ENCODE measurements at places on chromosomes 1 and 21.

DNA sequence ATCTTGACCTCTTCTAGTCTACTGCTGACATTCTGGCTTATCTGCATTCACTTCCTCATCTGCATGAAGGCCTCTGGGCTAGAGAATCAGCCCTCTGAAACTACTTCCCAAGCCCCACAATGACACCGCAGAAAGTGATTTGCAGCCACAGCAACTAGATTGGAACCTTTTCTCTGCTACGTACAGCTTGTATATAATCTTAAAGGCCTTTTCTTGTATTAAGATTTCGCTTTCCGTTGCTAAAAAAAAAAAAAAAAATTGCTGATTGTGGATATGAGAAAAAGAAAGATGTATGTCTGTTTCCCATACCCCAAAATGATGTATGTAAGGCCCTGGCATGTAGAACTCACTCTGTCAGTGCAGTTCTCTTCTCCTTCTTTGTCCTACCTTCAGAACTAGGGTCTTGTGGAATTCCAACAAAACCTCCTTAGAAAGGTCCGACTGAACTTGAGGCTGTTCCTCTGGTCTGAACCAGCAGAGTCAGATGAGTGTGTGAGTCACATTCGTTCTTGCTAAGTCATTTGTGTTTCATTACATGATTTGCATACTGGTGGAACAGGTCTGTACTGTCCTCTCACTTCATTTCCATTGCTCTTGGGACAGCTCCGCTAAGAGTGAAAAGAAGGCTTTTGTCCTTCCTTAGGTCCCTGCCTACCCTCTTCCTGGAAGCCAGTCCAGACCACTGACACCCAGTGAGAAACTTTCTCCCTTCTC, 62.7 kb downstream of the PLPP3 start:
- no peak for DNase-seq

DNA sequence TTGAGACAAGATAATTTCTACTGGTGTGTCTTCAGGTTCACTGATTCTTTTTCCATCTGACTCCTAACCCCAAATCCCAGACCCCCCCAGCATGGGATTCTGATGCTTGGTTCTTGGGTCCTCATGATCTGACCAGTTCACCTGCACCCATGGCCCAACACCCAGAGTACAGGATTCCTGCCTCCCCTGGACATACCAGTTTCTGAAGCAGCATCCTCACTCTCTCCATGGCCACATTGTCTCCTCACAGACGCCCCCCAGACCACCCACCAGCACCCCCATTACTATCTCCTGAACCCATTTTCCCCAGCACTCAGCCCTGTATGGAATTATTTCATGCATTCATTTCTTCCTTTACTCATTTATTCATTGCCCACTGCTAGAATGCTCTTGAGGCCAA, 864 bp upstream of the KRTAP12-3 start:
- DNase-seq, result no peak

GRCh38 chr21:36609654-36610053, 89.3 kb upstream of the SIM2 start:
- no peak for DNase-seq

DNA sequence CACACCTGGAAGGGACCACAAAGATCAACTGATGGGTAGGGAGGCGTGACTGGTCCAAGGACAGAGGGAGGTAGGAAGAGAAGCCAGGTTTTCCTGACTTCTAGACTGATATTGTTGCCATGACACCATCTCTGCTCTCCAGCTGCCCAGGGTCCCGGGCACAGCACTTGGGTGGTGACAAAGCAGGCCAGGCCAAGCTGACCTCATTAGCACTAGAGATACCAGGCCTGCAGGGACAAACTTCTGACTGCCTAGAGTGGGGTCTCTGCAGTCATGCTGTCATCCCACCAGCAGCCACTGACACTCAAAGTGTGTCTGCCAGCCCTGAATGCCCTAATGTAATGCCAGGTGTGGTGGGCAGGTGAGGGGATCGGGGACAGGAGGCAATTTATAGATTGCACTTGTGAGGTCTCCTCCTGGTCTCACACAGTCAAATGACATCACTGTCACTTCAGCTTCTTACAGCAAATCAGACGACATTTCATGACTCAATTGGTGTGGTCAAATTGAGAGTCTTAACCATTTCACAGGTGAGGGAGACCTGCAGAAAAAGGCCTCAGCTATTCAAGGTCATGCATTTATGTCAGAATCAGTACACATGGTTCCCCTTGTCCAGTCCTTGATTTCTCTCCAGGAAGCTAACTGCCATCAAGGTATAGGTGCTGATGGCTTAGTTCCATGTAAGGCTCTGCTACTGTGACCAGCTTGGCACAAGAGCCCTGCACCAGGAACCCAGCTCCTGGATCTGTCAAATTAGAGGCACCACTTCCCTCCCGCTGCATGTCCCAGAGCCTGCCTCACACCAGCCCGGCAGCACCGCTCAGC, 2.7 kb downstream of the SLC9A1 start:
- DNase-seq, result no peak

DNA sequence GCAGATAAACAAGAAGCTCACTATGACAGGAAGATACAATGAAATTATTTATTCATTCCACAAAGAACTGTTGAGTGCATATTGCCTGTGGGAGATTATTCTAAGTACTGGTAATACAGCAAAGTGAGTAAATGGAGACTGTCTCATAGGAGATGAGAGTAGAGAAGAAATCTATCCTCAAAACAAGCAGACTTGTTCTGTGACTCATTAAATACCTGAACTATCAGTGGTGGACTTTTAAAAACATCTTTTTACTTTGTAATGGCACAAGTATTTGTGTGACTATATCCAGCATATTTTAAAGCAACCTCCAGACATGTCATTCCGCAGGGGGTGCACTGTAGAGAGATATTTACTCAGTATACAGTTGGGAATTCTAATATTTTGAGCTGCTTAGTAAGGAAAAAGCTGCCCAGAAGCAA, 259.2 kb downstream of the FMN2 start:
- DNase-seq, result no peak

DNA sequence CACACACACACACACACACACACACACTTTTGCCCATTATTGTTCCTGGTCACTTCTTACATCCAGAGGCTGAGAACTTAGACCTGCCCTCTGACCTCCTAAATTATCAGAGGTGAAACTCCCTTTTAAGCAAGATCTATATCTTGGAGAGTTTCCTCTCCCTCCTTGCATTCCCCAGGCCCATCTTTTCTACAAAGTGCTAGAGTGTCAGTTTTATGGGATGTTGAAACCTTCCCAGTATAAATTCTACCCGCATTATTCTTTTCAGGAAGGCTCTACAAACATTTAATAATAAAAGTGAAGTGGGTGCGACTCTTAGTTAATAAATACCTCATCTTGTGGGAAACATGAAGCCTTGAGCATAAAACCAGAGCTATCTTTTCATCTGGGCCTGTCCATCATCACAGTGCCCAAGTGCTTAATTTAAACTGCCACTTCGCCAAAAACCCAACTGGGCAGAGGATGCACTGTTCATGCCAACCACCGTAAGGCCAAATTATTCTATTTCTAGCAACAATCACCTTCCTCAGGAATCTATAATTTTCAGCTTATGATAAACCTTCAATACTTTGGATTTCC, 458.2 kb upstream of the RUNX1 start:
- DNase-seq, result no peak

DNA sequence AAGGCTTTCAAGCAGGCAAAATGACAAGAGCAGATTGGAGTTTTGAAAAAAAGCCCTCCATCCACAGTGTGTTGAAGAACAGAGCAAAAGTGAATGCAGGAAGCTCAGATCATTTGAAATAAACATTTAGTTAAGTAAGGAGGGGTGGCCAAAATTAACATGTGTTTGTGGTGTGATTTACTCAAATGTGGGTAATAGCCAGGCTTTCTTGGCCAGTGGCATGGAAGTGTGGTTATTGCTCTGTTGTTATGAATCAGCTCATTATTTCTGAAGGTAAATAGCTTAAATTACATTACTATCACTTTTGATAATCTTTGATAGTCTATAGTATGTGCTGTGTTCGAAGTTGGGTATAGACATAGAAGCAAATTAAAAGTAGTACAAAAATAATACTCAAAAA, 485.9 kb downstream of the LMO4 start:
- DNase-seq, result no peak

DNA sequence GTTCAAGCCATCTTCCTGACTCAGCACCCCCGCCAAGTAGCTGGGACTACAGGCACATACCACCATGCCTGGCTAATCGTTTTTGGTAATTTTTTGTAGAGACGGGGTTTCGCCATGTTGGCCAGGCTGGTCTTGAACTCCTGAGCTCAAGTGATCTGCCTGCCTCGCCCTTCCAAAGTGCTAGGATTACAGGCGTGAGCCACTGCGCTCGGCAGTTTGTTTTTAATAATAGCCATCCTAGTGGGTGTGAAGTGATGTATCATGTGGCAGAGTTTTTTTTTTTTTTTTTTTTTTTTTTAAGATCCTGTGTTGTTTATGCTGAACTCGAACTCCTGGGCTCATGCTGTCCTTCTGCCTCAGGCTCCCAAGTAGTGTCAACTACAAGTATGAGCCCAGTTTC, 51.8 kb downstream of the SPEN start:
- no peak for DNase-seq

GRCh38 chr21:14836950-14837349, 227.8 kb downstream of the NRIP1 start:
- no peak for DNase-seq

DNA sequence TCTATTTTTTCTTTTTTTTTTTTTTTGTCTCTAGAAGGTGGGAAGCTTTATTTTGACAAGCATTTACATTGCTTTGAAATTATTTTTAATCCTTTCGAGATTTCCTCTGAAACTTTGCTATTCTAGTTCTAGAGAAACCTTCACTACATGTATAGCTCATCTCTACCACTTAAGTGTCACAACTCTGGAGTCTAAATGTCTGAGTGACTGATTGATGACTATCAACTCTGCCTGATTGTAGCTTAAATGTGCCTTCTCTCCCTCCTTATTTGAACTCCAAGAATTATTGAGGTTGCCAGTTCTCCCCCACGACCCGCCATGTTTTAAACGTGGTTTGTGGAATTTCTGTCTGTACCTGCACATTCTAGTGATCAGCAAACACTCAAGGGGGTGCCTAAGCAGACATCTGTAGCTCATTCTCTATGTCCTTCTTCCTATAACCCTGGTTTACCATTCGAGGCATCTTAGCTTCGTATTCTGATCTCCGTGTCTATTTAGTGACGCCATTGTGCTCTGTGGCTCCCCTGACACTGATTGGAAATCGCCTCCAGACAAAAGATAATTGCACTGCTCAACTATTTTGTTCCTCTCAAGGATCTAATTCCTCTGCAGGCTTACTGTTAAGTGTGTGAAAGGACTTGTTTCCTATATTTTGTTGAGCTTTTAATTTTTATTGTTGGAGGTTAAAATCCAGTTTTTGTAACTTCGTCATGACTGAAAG, 1570.6 kb downstream of the BRINP3 start:
- no peak for DNase-seq

- DNase-seq, result no peak
Observed at GRCh38 chr21:32424191-32424535, 11.7 kb downstream of the EVA1C start.

DNA sequence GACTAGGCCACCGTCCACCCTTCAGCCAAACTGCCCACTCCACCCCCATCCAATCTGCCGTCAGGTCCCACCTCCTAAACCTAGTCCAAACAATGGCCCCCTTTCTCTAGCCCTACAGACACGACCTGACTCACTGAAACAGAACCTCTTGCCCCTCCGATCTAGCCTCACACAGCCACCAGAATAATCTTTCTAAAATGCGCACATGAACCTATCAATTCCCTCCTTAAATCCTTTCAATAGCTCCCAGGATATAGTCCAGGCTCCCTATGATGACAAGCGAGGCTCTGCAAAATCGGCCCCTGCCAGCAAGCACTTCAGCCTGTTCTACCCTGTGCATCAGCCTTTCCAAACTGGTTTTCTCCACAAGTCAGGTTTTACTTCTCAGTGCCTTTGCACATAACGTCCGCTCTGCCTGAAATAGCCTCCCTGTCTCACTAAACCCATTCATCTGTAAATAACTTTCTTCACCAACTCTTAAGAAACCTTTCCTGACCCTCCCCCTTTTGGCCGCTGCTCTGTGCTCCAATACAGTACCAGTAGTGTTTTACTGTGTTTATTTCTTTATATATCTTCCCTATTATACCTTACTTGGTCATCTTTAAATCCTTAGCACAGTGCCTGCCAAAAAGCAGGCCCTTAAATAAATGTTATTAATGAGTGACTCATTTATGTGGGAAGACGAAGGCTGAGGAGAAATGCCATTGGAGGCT, 9.0 kb upstream of the CDC20 start:
- DNase-seq, result no peak

GRCh38 chr1:212612041-212612961, 3.7 kb downstream of the ATF3 start:
- DNase-seq, result no peak

DNA sequence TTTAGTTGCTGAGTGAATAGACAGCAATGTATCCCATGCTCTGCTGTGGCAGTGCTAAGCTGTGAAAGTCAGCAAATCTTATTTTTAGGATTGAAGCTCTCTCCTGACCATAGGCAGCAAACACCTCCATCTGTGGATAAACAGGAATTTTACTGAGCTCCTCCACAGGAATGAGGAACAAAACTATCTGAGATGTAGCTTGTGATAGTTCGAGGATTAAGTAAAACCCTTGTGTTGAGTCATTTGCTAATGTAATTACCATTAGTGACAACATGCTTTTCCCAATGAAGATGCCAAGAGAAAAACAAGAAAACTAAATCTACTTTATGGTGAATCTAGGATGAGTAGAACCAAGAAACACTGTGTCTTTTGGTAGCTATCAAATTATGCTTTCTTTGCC, 122.7 kb downstream of the CLEC20A start:
- DNase-seq, result no peak

DNA sequence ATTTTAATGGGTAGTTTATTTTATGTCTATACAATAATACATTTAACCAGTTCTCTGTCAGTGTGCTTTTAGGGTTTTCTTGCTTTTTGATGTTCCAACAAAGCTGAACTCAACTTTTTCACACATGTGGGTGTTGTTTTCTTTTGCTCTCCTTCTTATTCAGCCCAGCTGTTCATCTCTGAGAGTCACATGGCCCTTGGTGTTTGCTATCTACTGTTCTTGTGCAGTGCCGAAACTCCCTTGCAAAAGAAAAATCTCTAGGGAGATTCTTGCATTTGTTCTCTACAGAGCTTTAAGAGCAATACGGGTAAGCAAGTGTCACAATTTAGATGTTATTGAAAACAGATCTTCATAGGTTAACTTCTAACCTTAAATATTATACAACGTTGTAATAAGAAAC, 281.1 kb upstream of the CXADR start:
- no peak for DNase-seq

- DNase-seq, result no peak
Observed at GRCh38 chr1:151510614-151510956, 602 bp upstream of the CGN start.

DNA sequence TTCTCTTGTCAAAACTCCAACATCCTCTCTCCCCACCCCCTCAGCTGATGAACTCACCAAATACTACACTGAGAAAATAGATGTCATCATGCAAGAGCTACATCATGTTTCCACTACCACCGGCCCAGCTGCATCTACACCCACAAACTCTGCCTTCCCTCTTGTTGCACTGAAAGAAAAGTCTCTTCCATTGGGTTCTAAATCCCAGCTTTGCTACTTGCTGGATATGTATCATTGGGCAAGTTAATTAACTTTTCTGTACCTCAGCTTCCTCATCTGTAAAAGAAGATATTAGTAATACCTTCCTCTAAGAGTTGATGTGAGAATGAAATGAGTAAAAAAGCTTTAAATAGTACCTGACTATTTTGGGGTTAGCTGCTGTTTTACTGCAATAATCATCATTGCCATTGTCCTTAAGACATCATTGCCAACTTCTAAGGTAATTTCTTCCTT, 108.6 kb downstream of the OLFML2B start:
- DNase-seq, result no peak

GRCh38 chr1:204277563-204278219, 63.9 kb upstream of the GOLT1A start:
- DNase-seq, result no peak

GRCh38 chr1:206735553-206736031, 35.0 kb upstream of the IL19 start:
- DNase-seq, result no peak

Measured in activated CD8-positive, alpha-beta memory T cell treated with anti-CD3 and anti-CD28 coated beads for 1 hour (primary cell).